Activated CD4-positive, alpha-beta memory T cell treated with anti-CD3 and anti-CD28 coated beads, Interleukin-2, amount 10 ng/mL, durations not matched to agents 7 days and 5 days (primary cell): ENCODE measurements at places on chromosomes 6 and 20. TPM values are rescaled to one million over a fixed set of nuclear protein-coding genes. Genes with fewer than 3 reads are reported as not detected.

CHRNA4 gene
- not detected for total RNA-seq

LY6G6C gene
- not detected for total RNA-seq

POLR1H gene
- 77.8 TPM for total RNA-seq

OR2J3 gene
- not detected for total RNA-seq

IDH3B gene
- total RNA-seq = 78.8 TPM

ARFGEF3 gene
- total RNA-seq = 0.50 TPM

FAM210B gene
- 3.7 TPM for total RNA-seq

PTGIS gene
- total RNA-seq = 2.8 TPM

ZKSCAN8 gene
- 20.9 TPM for total RNA-seq

FABP7 gene
- total RNA-seq = not detected
